ENCODE measurements at places on chromosomes 6 and 20.

DNA sequence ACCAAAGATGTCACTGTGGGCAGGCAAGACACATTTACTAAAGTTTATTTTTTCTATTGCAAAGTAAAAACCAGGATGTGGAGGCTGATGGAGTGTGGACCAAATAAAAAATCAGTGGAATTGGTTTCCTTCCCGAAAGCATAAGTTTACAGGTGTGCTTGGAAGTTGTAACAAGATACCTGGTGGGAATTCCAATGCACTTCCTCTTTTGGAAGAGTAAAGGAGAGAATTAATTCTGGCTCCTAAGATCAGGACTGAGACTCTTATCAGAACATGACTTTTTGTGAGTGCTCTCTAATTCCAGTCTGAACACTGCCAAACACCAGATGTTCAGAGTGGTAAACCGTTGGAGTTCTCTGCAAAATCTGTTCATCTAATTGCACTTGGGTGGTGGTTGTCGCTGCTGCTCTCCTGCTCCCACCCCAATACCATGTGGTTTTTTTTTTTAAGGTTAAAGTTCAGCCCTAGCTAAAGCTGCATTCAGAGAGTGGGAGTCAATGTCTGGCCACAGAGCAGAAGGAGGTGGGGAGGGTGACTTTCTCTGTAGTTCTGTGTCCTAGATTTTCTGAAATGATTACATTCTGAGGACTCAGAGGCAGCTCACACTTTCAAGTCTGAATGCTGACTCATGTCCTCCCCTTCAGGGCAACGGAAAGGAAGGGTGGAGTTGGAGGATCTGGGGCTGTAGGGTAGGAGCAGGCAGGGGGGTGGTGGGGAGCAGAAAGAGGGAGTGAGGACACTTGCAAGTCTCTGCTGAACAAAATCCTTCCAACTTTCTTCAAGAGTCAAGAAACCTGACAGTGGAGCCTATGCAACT, 275.8 kb upstream of the PRDM1 start:
- peak; percentile 72 for DNase-seq

DNA sequence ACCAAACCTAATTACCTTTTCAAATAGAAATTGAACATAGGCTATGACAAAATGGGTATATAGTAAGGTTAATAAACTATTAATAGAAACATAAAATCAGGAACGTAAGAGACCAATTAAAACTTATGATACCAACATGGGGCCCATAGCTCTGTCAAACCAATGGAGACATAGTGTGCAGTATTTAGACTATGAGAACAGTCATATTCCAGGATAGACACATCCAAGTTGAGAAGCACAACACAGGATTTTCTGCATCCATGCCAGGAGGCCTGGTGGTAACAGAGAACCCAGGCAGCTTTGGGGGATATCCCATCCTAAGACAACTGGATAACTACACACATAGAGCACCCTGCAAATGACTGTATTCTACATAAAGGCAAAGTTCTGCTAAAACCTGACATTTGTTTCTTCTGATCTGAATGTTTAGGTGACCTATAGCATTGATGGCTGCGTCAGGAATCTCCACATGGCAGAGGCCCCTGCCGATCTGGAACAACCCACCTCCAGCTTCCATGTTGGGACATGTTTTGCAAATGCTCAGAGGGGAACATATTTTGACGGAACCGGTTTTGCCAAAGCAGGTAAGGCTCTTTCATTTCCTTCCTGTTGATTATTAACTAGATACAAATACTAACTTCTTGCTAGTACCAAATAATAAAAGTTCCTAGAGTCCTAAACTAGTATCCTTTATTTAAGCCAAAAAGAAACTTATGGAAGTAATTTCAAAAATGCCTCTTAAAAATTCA, 202.7 kb downstream of the ARHGAP18 start:
- no peak for DNase-seq

- peak; percentile 24 for DNase-seq
Observed at GRCh38 chr6:47414423-47415167, 63.0 kb upstream of the CD2AP start.

DNA sequence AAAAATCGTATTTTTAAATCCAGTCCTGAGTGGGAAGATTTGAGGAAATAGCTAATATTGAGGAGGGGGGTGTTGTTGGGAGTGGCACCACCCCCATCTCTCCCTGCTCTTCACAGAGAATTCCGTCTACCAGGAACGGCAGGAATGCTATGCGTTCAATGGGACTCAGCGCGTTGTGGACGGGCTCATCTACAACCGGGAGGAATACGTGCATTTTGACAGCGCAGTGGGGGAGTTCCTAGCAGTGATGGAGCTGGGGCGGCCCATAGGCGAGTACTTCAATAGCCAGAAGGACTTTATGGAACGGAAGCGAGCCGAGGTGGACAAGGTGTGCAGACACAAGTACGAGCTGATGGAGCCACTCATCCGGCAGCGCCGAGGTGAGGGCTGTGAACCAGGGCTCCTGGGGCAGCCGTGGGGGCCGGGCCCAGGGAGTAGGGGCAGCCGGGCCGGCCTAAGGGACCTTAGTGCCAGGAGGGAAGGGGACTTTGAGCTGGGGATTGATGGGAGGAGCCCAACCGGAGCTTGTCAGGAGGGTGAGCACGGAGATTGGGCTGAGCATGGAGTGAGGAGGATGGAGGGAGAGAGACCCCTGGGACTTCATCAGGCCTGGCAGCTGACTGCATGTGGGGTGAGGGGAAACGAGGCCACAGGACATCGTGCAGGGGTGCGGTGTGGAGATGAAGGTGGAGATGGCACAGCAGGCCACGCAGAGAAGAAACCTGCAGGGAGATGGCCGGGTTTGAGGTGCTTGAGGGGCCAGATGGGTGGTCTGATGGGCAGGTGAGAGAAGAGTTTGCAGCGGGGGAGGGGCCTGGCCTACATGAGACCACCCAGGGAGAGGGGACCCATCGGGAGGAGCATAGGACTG, 41.3 kb downstream of the HLA-DPB1 start:
- no peak for DNase-seq

DNA sequence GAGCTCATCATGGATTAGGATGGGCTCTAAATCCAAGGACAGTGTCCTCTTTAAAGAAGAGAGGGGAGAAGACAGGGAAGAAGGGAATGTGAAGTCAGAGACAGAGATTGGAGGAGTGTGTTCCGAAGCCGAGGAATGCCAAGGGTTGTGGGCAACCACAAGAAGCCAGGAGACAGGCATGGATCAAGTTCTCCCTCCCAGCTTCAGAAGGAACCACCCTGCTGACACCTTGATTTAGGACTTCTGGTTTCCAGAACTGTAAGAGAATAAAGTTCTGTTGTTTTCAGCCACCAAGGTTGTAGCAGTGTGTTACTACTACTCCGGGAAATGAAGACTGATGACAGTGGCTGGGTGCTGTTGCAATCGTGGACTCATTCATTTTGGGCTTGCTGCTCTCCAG, 120.1 kb downstream of the RPS12 start:
- no peak for DNase-seq

GRCh38 chr6:7846966-7847818, 63.4 kb downstream of the TXNDC5 start:
- no peak for DNase-seq

GRCh38 chr20:35578469-35578868, 36.6 kb downstream of the ERGIC3 start:
- no peak for DNase-seq

GRCh38 chr20:47818466-47818865, 33.2 kb upstream of the SULF2 start:
- no peak for DNase-seq

DNA sequence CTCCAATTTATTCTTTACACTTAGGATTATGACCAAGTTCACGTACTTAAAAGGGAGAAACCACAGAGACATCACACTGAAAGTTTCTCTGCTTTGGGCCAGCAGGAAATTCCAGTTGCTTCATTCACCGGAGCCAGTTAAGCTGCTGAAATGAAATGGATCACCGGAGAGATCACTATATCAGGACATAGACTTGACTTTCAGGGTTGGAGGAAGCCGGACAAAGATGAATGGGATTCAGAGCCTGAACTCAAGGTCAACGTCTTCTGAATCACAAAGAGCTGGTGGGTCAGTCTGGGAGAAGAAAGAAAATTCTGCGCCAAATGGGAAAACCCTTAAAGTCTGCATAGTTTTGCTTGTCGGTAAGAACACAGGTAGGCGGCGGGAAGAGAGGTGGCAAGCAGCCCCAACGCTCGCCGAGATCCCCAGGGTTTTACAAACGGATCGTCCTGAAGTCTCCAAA, 81.9 kb upstream of the CCDC28A start:
- DNase-seq, result peak; percentile 62

- DNase-seq, result no peak
Observed at GRCh38 chr20:58636983-58637421, 14.1 kb upstream of the STX16 start.

GRCh38 chr6:154039231-154039842, at the start of gene OPRM1:
Gene OPRM1, plus strand, starts transcription at chr6:154039240. Its CDS starts 305 bp downstream, at chr6:154039545.
- no peak for DNase-seq

- DNase-seq, result no peak
Observed at GRCh38 chr6:168127384-168127868, 48.4 kb upstream of the FRMD1 start.

GRCh38 chr6:90484903-90485302, 102.0 kb downstream of the MAP3K7 start:
- no peak for DNase-seq

DNA sequence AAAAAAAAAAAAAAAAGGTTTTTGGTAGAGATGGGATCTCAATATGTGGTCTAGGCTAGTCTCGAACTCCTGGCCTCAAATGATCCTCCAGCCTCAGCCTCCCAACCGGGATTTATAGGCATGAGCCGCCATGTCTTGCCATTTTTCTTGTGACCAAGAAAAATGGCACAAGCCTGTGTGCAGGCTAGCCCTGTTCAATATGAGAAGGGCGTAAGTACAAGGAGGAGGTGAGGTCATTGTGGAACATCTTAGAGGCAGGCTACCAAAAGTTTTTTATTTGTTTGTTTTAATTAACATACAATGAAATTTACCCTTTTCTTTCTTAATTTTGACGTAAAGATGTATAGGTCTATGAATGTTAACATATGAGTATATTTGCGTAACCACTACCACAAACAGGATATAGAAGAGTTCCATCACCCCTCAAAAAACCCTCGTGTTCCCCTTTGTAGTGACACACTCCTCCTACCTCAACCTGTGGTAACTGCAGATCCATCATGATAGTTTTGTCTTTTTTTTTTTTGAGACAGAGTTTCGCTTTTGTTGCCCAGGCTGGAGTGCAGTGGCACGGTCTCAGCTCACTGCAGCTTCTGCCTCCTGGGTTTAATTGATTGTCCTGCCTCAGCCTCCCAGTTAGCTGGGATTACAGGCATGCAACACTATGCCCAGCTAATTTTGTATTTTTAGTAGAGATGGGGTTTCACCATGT, 28.3 kb upstream of the KIF3B start:
- DNase-seq, result no peak

- DNase-seq, result no peak
Observed at GRCh38 chr6:10203651-10204050, 211.2 kb downstream of the TFAP2A start.

DNA sequence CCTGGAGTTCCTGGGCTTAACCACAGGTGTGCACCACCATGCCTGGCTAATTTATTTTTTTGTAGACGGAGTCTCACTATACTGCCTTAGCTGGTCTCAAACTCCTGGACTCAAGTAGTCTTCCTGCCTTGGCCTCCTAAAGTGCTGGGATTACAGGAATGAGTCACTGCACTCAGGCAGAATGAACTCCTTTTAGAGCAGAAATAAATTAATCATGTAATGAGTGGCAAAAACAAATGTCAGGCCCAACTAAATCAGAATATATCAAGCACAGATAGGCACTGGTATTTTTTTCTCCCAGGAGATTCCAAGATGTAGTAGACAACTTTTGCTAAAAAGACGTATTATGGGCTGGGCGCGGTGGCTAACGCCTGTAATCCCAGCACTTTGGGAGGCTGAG, 2.6 kb downstream of the RPS10 start:
- DNase-seq, result no peak

- peak; percentile 3 for DNase-seq
Observed at GRCh38 chr20:56689852-56690485, 60.9 kb downstream of the TFAP2C start.

DNA sequence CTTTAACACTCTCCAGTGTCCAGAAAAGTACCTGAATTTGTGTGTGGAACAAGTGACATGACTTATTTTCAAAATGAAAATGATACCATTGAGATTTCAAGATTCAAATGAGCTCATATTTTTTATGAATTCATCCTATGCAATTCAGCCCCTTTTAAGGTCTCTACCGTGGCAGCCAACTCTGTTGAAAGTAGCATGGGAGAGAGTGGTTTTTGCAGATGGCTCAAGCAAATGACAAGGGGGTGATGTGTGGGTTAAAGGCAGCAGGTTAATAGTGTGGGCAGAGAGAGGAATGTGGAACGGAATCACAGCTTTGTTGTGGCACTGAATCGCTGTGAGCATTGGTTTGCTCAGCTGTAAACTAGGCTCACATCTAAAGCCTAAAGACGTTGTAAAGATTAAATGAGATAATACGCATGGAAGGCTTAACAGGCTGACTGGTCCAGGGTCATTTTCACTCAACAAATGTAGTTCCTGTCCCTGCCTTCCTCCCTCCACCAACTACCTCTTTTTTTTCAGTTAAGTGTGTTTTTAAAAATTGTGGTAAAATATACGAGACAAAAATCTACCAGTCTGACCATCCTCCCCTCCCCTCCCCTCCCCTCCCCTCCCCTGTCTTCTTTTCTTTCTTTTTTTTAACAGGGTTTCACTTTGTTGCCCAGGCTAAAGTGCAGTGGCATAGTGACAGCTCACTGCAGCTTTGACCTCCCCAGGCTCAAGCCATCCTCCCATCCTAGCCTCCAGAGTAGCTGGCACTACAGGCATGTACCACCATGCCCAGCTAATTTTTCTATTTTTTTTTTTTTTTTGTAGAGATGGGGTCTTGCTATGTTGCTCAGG, 114.7 kb upstream of the ZNF217 start:
- DNase-seq, result peak; percentile 92

- DNase-seq, result no peak
Observed at GRCh38 chr6:25366903-25367545, 87.8 kb downstream of the CARMIL1 start.

DNA sequence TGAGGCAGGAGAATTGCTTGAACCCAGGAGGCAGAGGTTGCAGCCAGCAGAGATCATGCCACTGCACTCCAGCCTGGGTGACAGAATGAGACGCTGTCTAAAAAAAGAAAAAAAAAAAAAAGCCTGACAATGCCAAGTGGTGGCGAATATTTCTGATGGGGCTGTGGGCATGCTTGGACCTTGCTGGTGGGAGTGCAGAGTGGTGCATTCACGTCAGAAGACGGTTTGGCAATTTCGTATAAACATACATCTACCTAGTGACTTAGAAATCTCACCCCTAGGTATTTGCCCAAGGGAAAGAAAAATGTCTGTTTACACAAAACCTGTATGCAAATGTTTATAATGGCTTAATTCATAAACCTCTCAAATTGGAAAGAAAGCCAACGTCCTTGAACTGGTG, 33.6 kb downstream of the CTCFL start:
- DNase-seq, result no peak

DNA sequence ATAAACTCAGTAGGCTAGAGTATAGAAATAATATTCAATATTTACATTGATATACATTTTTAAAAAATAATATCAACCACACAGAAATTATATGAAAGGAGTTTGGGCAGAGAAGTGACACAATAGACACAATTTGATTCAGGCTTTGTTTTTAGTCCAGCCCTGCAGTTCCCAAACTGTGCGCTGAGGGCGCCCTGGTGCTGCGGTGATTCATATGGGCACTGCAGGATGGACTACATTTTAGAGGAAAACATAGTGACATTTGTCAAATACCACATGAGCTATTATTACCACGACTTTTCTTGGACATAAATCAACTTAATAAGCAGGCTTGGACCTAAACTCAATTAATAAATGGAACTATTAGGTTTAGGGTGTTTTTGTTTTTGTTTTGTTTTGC, 364.3 kb upstream of the ID4 start:
- no peak for DNase-seq

GRCh38 chr6:140069576-140069975, 695.1 kb upstream of the CITED2 start:
- no peak for DNase-seq

GRCh38 chr6:118993803-118994251, 58.9 kb upstream of the MCM9 start:
- DNase-seq, result no peak

Measured in HS-5 (cell line).